Fibroblast of the conjunctiva (primary cell): ENCODE measurements at places on chromosomes 6 and 20.

DNA sequence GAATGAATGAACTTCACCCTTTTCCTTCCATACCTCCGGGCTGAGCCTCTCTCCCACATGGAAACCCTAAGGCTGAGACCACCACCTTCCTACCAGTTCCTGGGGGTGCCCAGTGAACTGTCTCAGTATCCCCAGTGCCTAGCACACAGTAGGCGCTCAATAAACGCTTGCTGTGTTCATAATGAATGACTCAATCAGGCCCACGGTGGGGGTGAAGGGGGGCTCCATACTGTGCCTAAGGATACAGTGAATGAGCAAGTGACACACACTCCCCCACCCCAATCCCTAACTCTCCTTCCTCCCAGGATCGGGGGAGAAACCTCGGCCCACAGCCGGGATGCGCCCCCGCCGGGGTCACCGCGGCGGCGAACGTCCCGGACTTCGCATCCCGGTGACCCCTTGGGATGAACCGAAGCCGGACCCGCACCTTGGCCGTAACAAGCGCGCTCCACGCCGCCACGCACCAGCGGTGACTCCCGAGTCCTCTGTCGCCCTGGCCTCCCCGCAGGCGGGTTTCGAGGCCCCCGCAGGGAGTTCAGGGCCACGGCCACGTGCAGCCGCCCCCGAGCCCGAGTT, 592 bp downstream of the KCNG1 start:
- no peak for DNase-seq

DNA sequence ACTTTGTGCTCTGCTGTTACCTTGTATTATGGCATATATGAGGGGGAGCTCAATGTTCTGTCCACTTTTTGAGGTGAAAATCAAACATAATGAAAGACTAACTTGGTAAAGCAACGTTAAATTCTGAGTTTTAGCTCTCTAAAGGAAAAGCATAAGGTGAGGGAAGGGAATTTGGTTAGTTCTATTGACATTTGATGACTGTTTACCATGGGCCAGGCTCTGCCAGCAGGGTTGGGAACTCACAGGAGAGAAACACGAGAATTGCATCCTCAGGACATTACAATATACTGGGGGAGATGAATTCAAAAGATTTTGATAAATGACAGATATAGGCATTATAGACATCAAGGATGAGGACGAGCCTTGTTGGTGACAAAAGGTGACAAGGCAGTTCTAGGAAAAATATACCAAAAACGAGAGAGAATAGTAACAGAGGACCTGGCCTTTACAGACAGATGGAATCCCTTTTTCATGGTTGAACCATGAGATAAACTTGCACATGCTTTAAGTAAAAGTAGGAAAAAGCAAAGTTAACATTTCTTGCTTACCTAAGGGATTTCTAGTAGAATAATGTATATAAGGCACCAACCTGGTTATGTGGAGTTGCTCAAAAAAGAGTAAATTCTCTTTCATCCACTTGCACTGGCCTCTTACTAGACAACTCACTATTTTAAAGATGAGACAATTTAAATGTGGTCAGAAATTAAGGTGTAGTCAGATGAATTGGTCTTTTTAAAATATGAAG, 191.4 kb downstream of the NKAIN2 start:
- DNase-seq, result no peak

DNA sequence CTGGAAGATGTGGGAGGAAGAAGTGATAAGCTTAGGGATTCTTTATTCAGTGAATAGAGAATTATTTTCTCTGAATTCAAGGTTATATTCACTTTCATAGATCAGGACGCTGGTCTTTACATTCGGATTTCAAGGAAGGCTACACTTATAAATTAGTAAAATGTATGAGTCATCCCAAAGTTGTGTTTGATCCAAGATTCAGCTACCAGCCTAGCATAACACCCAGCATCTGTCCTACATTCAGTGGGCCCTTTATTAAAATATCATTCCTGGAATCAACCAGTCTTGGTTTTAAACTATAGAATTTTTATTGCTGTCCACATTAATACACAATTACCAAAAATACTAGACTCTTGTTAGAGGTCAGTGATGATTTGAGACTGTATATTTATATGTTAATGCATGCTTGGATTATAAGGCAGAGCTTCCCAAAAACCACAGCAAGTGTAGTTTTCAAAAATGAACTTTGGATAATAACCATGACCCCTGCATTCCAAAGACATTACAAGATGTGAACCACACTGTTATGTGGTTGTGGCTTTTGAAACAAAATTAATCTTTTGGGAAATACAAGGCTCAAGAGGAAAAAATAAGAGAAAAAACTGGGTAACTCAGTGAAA, 210.7 kb upstream of the CNR1 start:
- DNase-seq, result peak; percentile 74

DNA sequence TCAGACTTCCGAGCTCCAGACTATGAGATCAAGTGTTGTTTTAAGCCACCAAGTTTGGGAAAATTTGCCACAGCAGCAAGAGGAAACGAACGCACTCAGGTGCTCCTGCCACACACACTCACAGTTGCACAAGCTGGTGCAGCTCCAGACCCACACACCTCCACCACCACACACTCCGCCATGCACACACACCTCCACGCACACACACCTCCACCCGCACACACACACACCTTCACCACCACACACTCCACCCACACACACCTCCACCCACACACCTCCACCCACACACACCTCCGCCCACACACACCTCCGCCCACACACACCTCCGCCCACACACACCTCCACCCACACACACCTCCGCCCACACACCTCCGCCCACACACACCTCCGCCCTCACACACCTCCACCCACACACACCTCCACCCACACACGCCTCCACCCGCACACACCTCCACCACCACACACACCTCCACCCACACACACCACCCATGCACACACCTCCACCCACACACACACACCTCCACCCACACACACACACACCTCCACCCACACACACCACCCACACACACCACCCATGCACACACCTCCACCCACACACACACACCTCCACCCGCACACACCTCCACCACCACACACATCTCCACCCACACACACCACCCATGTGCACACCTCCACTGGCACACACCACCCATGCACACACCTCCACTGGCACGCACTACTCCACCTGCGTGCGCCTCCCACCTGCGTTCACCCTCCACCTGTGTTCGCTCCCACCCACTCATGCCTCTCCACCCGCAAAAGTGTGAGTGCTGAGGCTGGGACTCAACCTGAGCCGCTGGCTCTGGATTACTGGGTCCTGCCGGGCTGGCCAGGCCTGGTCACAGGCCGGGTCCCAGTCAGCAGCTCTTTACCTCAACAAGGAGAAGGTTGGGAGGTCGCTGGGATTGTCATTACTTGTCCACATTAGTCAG, 175.6 kb downstream of the BMP7 start:
- DNase-seq, result no peak

- DNase-seq, result peak; percentile 43
Measured at GRCh38 chr6:155481215-155481614, 25.6 kb upstream of the NOX3 start.

GRCh38 chr20:48295966-48296421, 510.7 kb upstream of the SULF2 start:
- DNase-seq, result peak; percentile 16

DNA sequence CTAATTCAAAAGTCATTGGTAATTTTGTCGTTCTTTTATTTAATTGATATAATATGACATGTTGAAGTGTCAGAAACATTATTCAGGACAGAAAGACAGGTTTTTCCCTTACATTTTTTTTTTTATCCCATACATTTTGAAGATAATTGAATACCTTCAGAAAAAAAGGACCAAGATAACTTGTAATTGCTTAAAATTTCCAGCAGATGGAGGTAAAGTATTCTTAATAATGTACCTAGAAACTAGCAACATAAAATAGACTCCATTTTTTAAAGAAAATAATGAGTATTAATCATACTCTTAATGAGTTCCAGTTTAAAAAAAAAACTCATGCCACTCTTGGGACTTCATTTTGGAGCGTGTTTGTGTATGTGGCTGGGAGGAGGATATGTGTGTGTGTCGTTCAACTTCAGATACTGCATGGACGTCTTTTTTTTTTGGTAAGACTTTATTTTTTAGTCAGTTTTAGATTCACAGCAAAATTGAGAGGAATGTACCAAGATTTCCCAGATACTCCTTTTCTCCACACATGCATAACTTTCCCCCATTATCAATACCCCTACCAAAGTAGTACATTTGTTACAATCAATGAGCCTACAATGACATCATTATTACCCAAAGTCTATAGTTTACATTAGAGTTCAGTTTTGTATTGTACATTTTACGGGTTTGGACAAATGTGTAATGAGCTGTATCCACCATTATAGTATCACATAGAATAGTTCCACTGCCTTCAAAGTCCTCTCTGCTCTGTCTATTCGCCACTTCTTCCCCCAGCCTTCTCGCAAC, 79.4 kb downstream of the ROS1 start:
- no peak for DNase-seq

DNA sequence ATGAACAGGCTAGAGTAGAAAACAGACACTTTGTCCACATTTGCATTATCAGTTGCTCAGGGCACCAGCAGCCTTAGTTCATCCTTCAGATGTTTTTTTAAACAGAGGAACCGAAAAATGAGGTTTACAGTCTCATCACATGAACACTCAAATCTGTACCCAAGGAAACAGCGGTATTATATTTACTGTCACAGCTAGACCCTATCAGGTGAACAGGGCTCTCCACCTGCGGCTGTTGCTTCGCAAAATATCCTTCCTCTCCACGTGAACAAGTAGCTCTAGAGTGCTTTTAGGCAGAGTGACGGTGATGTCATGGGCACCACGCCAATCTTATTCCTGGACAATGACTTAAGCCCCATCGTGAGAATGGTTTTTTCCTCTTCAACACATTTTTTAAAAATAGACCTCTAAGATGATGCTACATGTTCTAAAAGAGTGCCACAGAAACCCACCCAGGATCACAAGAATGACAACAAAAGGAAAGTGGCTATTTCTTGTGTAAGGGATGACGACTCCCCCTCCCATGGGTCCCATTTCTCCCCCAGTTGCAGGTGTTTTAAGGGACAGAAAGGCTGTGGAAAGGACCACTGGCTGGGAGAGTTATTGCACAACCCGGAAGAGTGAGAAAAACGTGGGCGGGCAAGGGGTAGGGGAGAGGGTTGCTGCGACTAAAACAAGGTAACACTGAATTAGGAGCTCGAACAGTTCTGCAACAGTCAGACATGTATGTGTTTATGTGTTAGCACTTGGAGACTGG, 77.7 kb downstream of the EFHC1 start:
- no peak for DNase-seq

DNA sequence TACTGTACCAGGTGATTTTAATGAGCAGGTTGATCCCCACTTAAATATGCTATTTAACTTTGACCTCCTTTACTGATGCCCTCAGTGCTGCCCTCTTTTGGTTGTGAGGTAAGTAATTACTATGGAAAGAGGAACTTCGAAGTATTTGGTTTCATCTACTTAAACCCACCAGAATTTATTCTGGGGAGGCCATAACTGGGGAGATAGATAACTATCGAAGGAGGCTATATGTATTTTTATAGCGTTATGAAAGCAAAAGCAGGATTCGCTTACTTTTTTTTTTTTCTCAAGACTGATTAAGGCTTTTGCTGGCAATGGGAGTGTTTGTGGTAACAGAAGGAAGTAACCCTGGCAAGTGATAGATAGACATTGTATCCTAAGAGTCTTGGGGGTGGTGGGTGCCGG, 168.9 kb upstream of the CENPW start:
- DNase-seq, result peak; percentile 9

- no peak for DNase-seq
Measured at GRCh38 chr6:123962508-123962907, 158.8 kb downstream of the NKAIN2 start.

DNA sequence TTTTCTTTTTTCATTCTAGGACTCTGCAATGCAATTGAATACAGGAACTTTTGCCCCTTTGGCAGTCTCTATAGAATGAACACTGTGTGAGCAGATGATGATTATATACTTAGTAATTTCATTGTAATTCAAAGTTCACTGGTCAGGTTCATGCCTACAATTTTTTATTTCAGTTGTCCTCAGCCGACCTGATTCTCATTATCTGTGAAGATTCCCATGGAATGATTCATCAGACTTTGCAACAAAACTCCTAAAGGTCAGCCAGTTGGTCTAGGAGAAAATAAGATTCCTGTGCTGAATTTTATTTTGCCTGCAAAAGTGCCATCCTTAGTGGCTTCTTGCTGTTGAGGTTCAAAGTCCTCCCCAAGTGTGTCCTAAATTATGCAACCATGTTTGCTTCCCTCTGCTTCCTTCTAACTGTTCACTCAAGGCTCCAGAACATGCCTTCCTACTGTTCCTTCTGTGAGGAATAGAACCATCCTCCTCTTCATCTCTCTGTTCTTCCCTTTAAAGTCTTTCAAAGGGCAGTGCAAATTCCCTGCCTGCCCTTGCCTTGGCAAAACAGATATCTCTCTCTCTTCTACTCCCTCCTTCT, 194.2 kb upstream of the CNR1 start:
- DNase-seq, result peak; percentile 81

GRCh38 chr6:53873922-53874321, 79.1 kb downstream of the LRRC1 start:
- no peak for DNase-seq

- DNase-seq, result no peak
Measured at GRCh38 chr20:39602649-39603048, 640.5 kb downstream of the DHX35 start.

DNA sequence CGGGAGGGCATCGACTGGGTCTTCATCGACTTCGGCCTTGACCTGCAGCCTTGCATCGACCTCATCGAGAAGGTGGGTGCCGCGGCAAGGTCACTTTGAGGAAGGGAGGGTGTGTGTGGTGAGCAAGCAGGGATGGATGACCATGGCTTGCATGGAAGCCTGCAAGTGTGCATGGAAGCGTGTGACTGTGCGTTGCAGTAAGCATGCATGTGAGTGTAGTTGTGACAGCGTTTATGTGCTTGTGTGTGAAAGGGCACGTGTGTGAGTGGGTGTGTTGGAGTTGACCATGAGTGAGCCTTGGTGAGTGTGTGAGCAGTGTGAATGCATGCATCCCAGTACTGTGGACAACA, 32.5 kb downstream of the MYH7B start:
- no peak for DNase-seq

DNA sequence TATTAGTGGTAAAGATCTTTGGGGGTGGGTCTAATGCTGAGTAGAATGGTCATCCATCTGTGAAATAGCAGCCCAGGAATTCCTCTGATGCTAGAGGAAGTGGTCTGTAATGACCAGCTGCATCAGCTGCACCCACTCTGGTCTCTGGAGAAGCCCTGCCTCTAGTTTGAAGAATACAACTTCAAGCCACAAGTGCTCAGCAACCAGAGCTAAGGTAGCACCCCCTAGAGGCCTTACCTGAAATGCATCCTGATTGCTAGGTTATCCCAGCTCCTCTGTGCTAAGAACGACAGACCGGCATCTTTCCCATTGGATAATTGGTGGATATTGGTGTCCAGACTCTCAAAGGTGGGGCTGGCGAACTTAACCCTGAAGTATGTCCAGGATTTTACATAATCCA, 58.2 kb downstream of the DNAH8 start:
- DNase-seq, result no peak
